ENCODE measurements at places on chromosomes 3 and 15. TPM values are rescaled to one million over a fixed set of nuclear protein-coding genes. Genes with fewer than 3 reads are reported as not detected.

- DNase-seq, result no peak
These were observed 124.4 kb downstream of the HCN4 start for GRCh38 chr15:73244333-73244732.

GRCh38 chr15:55589287-55589686, 1.1 kb upstream of the PYGO1 start:
- no peak for DNase-seq

DNA sequence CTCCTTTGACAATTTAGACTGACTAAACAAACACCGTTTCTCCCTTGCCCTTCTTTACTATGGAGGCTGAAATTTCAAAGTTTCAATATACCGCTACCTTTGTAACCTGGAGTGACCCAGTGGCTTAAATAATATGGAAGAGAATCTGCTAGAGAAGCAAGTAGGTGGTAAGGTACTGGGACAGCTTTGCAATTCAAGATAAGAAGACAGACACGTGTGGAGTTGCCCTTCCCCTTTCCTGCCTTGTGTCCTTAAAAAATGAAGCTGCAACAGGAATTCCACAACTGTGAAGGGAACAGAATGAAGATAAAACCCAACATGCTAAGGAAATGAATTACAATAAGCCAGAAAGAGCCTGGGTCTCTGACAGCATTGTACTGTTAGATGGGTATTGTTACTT, 26.4 kb downstream of the CBLB start:
- DNase-seq, result no peak

DNA sequence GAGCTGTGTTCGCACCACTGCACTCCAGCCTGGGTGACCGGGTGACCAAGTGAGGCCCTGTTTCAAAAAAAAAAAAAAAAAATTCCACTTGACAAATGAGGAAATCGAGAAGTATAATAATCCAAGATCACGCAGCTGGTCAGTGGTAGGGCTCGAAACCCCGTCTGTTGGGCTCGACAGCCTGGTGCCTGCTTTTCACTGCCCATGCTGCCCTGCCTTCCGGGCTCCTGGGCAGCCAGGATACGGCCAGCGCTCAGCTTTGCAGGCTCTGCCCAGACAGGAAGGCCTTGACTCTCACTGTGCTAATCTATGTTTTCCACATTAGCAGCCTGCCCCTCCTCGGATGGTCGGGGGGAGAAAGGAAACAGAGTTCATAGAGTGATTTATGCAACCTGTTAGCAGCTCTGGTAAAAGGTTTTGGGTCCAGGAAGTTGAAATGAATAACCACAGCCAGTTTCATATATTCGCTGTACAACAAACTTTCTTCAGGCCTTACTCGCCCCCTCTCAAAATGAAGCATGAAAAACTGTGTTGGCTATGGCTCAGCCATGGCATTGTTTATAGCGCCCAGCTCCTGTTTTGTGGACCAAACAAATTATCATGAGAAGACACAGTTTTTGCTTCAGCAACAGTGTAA, 108.8 kb downstream of the XXYLT1 start:
- DNase-seq, result no peak

Gene VILL
- total RNA-seq, result 4.2 TPM

DNA sequence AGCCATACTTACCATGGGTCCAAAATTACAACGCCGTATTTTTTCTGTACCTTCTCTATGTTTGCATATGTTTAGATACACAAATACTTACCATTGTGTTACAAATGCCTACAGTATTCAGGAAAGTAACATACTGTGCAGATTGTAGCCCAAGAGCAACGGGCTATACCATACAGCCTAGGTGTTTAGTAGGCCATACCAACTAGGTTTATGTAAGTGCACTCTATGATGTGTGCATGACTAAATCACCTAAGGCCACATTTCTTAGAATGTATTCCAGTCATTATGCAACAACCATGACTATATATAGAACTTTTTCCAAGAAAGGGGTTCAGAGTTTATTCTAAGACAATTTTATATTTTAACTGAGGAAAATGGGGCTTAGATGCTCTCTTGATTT, 411.7 kb downstream of the MAGI1 start:
- no peak for DNase-seq

- no peak for DNase-seq
These were observed 41.9 kb downstream of the PLD1 start for GRCh38 chr3:171768281-171768900.

Gene LINGO1
- 9.4 TPM for total RNA-seq

DNA sequence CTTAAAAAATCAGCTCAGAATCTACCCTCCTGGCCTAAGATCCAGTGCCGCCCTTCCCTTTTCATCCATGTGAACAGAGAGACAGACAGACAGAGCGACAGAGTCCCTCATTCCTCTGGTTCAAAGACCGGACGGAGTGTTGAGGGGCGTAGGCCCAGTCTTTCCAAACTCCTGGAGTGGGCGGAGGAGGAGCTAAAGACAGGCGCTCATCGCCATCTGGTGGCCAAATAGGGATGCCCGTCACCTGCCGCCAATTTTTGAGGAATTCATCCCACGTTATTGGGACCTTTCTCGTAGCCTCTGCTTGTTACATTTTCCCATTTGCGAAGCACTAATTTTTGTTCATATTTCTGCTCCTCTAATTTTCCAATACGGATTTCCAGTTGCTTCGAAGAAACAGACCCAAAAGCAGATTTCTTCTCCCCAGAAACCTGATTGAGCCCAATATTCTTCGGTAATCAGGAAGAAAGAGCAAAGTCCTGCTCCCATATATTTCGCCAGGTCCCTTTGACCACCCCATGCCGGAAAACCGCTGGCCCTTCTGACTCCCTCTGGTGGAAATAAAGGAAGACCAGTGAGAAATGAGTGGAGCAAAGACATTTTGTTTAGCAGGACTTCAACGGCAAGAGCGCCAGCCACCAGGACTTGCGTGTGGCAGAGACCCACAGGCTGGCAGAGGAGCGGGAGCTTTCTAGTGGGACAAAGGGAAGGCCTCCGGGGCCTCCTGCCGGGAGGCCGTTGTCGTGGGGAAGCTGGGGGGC, 88.0 kb downstream of the LRRK1 start:
- DNase-seq, result peak; percentile 89

DNA sequence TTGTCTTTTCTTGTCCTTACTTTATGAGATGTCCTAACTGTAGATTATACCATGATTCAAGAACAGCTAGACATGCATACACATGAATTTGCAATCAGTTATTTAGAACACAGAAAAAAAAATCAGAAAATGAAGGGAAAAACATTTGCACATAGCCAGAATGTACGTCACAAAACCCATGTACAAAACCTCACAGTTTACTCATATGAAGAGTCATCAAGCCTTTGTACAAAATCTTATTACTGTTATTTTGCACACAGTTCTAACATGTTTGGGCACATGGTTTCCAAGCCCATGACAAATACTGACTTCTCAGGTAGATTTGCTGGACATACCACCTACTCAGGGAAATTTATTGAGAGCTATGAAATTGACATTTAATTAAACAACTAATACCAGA, 48.2 kb downstream of the MAP3K13 start:
- no peak for DNase-seq

DNA sequence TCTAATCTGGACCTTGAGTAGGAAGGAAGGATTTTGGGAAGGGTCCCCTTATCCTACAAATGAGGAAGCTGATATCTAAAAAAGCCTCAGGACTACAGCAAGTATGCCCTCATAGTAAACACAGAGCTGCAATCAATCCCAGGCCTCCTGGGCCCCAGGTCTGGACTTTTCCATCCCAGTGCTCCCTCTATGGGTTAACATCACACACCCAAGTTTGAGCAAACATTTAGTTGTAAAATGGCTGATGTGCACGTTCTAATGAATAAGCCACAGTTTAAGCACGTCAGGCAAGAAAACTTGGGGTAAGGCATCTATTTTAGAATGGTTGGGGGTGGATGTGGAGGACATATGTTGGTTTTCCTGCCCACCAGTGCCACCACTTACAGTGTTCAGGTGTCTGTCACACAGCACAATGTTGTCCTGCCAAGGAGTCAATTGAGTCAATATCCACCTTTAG, 44.3 kb upstream of the UBE2E1 start:
- no peak for DNase-seq

GRCh38 chr15:101326462-101327146, 31.6 kb upstream of the SNRPA1 start:
- no peak for DNase-seq

Gene CD200R1
- total RNA-seq, result 0.37 TPM

Gene EHHADH
- 3.6 TPM for total RNA-seq

DNA sequence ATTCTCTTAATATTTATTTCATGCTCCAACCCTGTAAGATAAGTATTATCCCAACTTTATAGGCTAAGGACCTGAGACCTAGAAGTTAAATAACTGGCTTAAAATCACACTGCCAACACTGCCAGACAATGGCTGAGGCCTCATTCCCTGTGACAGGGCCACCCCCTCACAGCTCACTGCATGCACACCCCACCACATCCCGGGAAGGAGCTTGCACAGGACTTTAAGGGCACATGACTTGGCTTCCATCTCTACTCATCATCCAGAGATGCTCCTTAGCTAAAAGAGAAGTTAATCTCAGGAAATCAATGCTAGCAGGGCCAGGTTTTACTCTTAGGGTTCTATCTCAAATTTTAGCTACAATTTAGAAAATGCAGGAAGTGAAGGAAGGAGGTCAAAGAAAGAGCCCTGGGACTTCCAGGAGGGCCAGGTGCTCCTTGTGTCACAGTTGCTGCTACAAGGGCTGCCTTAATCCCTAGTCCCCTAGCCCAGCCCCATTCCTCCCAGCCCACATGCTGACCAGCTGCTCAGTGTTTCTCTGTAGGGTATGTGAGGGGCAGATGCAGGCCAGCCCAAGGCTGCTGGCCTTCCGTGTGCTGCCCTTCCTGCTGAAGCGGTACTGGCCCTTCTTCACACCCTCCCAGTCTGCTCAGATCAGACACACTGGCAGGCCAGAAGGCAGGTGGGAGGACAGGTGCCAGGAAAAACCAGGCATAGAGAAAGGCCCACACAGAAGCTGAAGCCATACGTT, 53.5 kb downstream of the WWTR1 start:
- no peak for DNase-seq

DNA sequence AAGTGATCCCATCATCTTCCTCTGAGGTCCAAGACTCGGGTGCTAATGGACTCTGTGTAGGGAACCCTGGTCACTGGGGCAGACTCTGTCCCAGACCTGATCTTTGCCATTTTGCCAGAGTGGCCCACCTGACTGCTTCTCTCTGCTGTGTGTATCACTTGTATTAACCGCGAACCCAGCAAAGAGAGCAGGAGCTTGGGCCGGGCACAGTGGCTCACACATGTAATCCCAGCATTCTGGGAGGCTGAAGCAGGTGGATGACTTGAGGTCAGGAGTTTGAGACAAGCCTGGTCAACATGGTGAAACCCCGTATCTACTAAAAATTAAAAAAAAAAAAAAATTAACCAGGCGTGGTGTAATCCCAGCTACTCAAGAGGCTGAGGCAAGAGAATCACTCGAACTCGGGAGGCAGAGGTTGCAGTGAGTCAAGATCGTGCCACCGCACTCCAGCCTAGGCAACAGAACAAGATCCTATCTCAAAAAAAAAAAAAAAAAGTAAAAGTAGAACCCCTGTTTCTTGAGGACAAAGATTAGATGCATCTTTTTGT, 32.9 kb upstream of the CYP11A1 start:
- DNase-seq, result no peak

DNA sequence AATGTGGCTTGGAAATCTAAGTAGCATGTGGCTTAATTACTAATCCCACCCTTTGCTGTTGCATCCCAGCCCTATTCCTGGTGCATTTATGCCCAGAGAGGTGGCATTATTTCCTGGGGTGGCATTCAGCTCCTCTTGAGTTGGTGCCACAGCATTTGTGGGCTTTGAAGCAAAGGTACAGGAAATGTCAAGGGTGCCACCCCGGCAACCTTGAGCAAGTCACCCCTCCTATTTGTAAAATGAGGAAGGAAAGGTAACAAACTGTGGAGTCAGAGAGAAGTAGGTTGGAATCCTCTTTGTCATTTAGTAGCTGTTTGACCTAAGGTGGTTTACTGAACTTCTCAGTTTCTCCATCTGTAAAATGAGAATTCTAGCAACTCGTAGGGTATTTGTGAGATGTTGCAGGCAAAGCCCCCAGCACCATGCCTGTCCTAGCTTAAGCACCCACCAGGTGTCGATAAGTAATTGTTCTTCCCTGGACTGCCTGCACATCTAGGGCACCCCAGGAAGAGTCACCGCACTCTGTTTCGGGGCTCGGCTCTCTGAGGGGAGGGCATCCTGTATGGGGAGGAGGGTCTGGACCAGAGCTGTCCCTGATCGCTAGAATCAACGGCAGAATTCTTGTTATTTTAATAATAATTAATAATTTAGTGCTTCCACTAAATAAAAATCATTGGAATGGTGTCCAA, 17.1 kb downstream of the ISG20 start:
- peak; percentile 44 for DNase-seq

Gene SPG11
- total RNA-seq, result 34.2 TPM

- DNase-seq, result peak; percentile 58
These were observed 12.2 kb upstream of the VIPR1 start for GRCh38 chr3:42490243-42490642.

GRCh38 chr3:169575381-169575780, 88.1 kb downstream of the MECOM start:
- DNase-seq, result peak; percentile 61

Gene CHRD
- 13.4 TPM for total RNA-seq

DNA sequence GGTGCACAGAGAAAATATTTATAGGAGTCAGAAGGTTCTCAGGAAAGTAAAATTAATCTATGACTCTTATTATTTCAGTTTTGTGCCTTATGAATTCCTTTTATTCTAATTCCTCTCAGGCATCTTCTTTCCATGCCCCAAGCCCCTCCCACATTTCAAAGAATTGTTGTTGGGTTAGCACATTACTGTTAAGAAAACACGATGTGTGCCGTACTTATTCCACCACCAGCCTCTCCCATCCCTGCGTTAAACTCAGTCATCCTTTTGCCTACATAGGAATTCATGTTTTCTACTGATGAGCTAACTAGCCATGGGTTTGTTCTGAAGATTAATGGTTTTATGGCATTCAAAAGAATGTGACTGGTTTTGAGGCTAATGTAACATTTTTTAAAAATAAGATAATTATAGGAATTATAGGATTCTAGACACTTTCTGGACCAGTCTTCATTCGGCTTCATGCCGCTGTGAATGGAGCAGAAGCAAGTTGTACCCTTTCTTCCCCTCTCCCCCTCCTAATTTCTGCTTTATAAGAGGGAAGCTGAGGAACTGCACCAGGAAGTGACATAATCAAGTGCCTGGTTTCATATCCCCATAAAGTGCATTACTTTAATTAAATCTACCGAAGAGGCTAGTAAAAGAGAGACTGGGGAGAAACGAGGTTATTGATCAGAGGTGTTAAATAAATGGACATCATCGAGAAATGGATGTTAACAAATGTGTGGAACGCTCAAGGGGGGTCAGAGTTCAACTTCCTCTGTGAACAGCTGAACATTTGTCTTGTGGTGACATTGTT, 12.3 kb upstream of the MB21D2 start:
- no peak for DNase-seq

GRCh38 chr3:187966096-187966495, 187.9 kb upstream of the LPP start:
- DNase-seq, result no peak

GRCh38 chr15:74337607-74338211, 29.7 kb downstream of the CYP11A1 start:
- no peak for DNase-seq

DNA sequence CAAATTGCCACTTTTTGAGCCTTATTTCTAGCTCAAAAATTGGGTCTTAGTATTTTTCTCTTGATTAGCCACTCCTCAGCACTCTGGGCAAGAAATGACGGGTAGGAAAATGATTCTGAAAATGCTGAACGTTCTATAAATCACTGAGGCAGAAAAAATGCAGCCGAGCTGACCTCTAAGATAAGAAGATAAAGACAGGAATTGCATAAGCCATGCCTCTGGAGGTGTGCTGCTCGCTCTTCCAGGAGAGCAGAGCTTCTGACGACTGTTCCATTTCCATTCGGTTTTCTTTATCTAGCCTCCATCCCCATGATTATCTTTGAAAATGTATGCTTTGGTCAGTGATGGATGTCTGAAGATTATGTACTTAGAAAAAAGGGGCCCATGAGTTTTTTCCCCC, 558.8 kb upstream of the ADAMTS9 start:
- no peak for DNase-seq
